ENCODE measurements at places on chromosomes 6 and 20.
A peak's percentile ranks its signal among the peaks of the same experiment; 100 is the strongest.

GRCh38 chr20:59977086-59977485, 18.9 kb downstream of the CDH26 start:
- no peak for DNase-seq

DNA sequence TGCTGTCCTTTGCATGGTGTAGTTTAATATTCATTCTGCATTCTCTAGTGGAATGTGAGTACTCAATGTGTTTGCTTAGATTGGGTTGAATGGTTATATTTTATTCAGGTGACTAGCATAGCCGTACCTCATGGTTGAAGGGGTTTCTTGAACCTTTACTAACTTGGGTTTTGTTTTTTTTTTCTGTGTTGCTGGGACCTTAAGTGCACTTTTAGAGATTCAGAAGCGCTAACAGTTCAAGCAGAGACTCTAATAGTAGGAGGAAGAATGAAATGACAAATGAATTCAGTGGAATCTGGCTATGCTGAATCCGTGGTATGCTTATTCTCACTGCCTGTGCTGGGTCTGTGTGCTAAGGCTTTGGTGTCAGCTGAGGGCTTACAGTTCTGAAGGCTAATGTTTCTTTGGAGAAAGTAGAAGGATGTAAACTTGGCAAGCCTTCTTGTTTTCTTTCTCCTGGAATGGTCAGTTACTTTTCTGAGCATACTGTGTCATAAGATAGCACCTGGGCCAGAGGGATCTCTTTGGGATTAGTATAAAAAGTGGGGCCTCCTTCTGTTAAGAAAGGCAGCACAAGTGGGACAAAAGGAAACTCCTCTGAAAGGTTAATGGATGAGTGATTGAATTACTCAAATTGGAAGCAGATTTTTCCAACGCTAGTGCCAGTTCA, 28.7 kb downstream of the RNF144B start:
- DNase-seq = no peak

DNA sequence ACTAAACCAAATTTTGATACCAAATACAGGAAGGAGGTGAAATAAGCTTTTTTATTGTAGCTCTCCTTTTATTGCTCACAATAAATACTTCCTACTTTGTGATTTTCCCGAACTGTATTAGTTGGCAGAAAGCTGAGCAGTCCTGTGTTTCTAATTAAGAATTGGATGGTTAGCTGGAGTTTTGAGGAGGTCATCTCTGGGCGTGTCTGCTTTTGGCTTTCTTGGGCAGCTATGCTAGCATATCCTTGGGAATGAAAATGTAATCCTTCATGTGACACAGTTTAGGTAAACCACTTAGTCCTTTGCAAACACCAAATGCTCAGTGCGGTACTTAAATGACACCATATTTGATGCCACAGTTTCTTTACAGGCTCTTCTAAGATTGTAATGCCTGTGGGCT, 67.5 kb downstream of the MTHFD1L start:
- DNase-seq = no peak

- no peak for DNase-seq
These were observed 546.9 kb downstream of the TFAP2B start for GRCh38 chr6:51365566-51365965.

- no peak for DNase-seq
These were observed 321.2 kb upstream of the MAP3K7 start for GRCh38 chr6:90907931-90908655.

DNA sequence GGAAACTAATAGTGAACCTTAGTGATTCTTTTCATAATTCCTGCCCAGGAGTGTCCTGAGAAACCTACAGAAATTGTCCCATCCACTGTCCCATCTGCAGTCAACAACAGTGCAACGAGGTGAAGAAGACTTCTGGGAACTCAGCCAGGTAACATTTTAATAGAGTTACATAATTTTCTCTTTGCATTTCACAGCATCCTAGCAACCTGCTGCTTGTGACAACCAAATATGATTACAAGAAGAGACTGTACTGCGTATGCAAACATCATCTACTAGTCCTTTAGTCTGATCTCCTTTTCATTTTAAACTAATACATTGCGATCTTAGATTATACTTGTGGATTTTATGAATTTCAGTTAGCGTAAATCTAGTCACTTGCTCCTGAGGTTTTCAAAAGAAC, 951.6 kb downstream of the TFAP2A start:
- no peak for DNase-seq

DNA sequence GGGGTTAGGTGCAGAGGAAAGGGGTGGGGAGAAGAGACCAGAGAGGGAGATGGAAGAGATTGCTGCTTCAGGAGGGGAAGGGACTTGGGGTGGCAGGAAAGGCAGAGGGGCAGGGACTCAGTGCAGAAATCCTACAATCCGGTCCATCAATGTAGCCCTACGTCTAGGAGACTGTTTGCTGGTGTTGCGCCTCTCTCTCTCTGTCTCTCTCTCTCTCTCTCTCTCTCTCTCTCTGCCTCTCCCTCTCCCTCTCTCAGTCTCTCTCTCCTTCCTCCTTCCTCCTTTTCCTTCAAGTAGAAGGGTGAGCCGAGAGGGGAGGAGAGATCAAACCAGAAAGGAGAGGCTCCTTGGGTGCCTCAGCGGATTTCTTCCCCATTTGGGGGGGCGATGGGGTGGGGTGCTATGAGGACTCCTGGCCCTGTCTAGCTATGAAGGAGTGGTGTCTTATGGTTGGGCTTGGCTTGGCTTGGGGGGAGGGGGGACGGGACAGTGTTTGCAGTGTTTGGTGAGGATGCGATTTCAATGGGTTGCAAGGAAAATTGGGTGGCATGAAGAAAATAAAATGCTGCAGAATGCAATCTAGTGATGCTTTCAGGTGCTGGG, 181.2 kb downstream of the TBXT start:
- DNase-seq = no peak

- DNase-seq = no peak
These were observed 67.1 kb upstream of the KCNQ5 start for GRCh38 chr6:72554761-72555221.

DNA sequence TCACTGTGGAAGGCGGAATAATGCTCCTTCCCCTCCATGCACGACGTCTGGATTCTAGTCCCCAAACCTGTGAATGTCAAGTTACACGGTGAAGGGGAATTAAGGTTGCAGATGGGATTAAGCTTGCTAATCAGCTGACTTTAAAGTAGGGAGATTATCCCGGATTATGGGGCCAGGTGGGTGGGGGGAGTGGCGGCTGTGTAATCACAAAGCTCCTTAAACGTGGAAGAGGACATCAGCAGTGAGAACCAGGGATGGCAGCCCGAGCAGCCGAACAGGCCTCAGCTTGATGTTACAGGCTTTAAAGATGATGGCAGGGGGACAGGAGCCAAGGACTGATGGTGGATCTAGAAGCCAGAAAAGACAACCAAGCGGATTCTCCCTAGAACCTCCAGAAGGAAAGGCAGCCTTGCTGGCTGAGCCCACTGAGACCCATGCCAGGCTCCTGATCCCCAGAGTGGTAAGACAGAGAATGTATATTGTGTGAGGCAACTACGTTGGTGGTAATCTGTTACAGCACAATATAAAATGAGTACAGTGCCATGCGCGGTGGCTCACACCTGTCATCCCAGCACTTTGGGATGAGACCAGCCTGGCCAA, 117.5 kb downstream of the SCML4 start:
- no peak for DNase-seq

- DNase-seq = no peak
These were observed 249.8 kb downstream of the GMDS start for GRCh38 chr6:1995636-1996035.

- DNase-seq = peak; percentile 64
These were observed 772.8 kb upstream of the MAN1A1 start for GRCh38 chr6:120122401-120122800.

DNA sequence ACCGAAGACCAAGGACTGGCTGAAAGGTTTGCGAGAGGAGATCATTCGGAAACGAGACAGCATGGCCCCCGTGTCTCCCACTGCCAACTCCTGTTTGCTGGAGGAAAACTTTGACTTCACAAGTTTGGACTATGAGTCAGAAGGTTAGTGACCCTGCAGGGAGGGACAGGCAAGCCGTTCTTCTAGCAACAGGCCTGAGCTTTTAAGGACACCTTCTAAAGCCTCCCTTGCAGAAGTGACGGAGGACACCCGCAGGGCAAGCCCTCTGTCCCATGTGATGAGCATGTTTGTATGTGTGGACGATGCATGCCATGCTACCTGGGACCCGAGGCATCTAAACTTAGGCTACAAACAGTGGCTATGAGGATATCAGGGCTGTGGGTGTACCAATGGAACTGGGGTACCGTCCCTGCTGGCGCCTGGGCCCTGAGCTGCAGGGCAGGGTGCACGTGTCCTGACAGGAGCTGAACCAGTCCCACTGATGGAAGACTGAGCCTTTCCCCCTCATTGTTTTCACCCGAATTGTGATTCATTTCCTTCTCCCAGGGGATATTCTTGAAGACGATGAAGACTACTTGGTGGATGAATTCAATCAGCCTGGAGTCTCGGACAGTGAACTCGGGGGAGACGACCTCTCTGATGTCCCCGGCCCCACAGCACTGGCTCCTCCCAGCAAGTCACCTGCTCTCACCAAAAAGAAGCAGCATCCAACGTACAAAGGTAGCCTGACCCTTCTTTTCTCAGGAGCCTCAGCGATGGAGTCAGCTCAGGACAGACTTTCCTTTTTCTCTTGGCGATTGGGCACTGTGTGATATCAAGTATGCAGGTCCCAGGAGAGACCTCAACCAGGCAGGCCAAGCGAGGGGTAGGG, 84.4 kb downstream of the SERAC1 start:
- DNase-seq = no peak

GRCh38 chr6:43203029-43203717, 21.2 kb downstream of the CUL9 start:
- DNase-seq = no peak

DNA sequence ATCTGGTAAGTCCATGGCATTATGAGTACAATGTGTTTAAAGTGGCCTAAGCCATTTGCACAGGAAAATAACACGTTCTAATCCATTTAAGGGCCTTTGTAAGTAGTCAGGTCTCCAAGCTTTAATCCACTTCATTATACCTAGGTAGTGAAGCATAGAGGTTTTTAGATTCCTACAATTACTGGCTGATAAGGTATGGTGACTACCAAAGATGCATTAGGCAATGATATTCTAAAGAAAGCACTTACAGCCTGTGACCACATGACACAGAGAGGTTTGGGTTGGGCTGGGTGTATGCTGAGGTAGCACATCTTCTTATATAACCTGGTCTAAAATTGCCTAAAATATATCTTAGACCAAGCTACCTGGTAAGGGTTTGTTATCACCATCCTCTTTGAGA, 504.4 kb downstream of the TFAP2B start:
- DNase-seq = no peak

DNA sequence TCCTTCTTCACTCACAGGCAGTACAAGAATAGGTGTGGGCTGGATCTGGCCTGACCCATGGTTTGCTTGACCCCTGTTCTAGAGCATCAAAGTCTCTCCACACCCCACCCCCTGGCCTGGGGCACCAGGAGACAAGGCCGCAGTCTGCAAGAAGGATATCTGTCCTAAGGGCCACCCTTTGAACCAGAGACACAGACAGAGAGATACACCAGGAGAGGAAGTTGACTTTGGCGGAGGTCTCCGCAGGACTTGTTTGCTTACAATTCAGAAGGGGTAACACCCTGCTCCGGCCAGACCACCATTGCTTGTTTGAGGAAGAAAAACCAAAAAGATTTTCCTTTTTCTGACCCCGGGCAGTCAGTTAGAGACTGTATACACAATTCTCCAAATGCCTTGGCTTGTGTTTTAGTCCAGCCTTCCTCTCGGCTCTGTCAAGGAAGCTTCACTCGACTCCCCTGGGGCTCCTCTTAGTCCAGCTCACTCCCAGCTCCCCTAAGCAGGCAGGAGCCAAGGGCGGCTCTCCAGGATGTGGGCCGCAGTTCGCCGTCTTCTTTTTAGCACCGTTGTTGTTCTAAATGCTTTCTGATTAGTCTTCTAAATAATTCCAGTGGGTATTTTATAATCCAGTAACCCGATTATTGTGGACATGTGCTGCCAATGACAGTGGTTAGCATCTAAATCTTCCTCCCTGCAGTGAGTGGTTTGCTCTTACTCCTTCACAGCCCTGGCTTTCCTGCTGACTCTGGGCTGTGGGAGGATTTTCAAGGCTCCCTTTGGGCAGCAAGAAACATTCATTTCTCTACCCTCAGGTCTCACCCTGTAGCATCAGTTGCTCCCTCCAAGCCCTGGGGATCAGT, 58.6 kb upstream of the MRPS10 start:
- no peak for DNase-seq

GRCh38 chr6:125058546-125058945, 95.0 kb upstream of the TPD52L1 start:
- DNase-seq = no peak

GRCh38 chr6:125267806-125268523, 33.8 kb downstream of the HDDC2 start:
- DNase-seq = no peak

DNA sequence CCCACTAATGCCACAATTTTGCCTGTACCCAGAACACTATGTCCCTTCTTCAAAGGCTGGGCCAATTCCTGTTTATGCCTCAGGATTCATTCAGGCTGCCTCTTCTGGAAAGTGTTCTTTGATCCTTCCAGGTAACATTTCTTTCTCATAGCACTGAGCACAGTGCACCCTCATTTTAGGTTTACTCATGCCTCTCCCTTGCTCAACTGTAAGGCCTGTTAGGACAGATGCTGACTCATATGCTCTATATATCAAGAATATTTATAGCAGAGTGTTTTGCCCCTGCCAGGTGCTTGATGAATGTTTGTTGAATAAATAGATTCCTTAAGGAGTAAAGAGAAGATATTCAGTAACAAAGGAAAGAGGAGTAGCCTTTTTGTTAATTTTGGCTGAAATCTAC, 263.9 kb downstream of the PHF3 start:
- DNase-seq = no peak

GRCh38 chr20:57408131-57408530, 16.9 kb downstream of the RBM38 start:
- peak; percentile 42 for DNase-seq

DNA sequence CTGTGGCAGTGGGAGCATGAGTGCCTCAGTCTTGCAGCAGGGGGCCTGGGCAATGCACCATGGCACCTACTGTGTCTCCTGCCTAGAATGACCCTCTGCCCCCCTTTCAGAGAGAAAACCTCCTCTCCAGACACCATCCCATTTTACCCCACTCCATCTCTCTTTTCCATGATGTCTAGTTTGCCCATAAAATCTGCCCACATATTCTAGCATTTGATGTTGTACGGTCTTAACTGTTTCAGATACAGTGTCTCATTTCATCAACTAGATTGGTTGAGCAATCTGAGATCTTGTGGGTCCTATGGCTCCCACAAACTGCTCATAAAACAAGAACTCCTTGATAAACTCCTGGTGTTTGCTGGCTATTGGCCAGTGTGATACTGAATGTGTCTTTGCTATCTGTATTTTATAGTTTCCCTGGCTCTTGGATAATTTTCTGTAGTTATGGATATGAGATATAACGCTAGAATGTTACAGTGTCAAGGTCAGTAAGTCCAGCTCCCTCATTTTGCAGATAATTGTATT, 8.1 kb downstream of the PNPLA1 start:
- no peak for DNase-seq

Data from NCI-H510A treated with DMSO at 0.1 percent for 48 hours (cell line).